ENCODE measurements at places on chromosomes 2 and 18.

DNA sequence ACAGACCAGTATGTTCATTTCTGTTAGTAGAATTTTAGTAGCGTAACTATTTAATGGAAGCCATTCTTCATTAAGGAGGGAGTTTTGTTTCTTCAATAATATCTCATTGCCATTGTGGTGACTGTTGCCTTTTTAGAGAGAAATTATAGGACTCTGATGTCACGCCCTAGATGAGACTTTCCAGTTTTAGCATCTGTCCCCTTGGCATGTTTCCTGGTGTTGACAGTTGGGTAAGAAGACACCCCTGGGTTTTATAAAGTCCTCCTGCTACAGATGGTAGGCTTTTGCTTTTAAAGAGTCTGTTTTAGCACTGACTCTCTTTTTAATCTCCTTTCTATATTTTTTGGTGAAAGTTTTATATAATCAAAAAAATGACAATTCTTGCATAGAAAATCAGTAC lies 41.9 kb downstream of the KCNJ3 start:
- DNase-seq, result no peak

DNA sequence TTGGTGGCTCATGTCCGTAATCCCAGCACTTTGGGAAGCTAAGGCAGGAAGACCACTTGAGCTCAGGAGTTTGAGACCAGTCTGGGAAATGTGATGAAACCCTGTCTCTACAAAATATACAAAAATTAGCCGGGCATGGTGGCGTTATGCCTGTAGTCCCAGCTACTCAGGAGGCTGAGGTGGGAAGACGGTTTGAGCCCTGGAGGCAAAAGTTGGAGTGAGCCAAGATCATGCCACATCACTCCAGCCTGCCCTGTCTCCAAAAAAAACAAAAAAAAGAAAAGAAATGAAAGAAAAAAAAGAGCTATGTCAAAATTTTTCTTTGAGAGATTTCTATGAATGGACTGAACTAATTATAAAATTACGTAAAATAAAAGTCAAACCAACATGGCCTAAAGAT lies 34.7 kb downstream of the ROCK2 start:
- DNase-seq, result no peak

DNA sequence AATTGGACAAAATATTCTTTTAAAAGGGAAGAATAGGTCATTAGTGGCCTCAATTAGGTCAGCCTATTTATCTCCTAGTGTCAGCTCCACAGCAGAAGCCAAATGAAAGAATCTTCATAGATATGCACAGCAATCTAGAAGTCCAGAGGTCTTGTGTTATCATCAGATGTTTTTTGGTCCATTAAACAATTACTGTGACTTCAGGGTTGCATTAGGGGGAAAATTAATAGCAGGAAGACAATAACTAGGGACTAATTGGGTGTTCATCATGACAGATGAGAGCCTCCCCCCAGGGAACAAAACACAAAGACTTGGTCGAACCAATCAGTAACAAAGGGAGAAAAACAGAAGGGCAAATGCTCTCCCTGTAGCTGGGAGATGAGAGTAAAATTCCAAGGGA lies 264.7 kb downstream of the PTH2R start:
- no peak for DNase-seq

- DNase-seq, result no peak
Measured at GRCh38 chr2:187434342-187434785, 13.7 kb downstream of the CALCRL start.

DNA sequence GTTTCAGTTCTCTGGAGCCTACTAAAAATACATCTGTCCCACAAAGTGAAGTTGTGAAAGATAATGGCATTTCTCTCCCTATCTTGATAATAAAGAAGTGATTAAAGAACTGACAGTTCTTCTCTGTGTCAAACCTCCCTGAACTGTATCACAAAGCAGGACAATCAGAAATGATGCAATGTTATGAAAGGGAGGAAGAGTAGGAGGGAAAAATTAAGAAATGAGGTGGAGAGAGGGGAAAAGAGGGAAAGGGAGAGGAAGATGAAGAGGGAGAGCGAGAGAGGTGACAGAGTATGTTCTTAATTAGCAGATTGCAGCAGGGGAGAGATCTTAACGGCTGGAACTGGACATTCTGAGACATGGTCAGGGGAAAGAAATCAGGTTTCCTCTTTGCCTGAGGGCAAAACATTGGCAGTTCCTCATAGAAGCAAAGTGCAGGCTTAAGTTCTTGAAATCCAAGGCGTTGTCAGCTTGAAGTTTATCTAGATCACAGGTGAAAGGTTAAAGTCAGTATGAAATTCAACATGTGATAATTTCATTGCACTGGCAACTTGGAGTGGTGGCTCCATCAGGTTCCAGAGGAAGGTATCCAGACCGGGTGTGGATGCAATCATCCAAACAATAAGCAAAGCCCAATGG lies 54.6 kb downstream of the RDH14 start:
- no peak for DNase-seq

DNA sequence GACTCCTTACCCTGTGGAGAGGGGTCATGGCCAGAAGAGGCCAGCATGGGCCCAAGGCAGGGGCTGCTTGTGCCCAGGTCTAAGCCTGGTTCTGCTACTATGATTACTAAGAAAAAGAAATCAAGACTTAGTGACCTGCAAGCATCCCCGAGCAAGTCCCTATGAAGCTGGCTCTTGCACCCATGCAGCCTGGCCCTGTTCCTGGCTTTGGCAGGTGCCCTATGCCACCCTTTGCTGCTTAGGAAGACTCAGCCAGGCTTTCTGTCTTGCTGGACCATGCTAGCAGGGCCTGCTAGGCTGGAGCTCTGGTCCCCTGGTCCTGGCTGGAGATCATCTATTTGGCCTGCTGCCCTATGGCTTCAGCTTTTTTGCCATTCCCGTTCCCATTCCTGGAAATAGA lies 309.4 kb upstream of the EPAS1 start:
- DNase-seq, result no peak

DNA sequence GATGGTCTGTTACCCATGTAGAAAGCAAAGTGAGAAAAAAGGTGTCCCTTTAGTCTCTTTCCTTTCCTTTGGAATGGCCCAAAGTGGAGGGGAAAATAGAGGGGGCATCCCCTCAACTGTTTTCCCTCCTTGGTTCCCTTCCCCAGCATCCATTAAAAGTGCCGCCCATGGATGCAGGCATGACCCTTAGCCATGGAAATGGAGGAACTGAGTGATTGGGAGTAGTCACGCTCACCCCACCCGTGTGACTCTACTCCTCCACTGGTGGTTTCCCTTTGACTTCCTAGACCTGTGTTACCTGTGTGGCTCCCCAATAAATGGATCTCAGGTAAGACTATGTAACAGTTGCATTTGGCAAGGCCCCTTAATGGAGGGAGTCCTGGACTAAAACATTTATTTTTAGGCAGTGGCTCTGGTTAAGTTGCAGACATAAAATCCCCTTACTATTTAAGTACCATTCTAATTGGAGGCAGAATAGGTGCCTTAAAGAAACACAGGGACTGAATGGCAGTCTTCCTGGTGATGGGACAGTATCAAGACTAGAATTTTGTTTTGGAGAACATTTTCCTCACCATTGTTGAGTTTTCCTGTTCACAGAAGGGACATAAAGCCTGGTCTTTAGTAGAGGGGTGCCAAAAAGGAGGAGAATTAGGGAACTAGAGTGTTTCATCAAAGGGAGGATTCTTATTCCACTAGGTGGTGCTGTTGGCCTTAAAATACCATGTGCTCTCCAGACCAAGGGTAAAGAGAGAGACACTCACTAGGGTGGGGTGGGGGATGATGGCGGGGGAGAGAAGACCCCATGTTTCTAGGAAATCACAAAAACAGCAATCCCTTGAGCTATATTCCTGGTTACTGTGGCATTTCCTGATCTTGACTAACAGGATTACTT lies 25.7 kb upstream of the PLA2R1 start:
- no peak for DNase-seq
